Hematopoietic multipotent progenitor cell treated with erythropoietin and hydrocortisone succinate and interleukin-3 and kit ligand, for 4 days (in vitro differentiated cells): ENCODE measurements at places on chromosomes 3 and 15.
A peak's percentile ranks its signal among the peaks of the same experiment; 100 is the strongest.

DNA sequence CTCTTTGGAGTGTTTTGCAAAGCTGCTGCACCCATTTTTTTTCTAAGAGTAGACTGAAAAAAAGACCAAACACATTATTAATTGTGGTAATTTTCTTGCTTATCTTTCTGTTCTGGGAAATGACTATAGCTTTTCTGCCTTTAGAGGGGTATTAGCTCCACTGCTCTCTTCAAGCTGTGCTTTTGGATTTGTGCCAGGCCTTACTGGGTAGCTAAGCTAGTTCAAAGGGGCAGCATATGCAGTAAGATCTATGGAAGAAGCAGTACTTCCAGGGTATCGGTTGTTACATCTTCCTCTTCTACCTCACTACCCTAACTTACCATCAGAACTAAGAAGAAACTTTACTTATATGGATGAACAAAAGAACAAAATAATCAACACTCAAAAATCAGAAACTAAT lies 28.7 kb upstream of the ARIH1 start:
- peak; percentile 19 for DNase-seq

GRCh38 chr3:56975567-56975966 lies 84.9 kb upstream of the SPATA12 start:
- no peak for DNase-seq

DNA sequence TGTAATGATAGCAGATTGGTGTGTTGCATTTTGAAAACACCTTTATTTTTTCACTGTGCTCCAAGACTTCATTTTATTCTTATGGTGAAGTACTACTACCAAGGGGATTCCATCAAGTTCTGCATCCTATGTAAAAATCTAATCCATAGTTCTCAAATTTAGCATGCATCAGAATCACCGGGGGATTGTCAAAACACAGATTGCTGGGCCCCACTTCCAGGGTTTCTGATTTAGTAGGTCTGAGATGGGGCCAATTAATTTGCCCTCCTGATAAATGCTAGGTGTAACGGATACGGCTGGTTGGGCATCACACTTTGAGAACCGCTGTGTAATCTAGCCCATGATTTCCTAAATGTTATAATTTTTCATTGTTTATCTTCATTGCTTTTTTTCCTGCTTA lies 692 bp downstream of the ZWILCH start:
- peak; percentile 24 for DNase-seq

DNA sequence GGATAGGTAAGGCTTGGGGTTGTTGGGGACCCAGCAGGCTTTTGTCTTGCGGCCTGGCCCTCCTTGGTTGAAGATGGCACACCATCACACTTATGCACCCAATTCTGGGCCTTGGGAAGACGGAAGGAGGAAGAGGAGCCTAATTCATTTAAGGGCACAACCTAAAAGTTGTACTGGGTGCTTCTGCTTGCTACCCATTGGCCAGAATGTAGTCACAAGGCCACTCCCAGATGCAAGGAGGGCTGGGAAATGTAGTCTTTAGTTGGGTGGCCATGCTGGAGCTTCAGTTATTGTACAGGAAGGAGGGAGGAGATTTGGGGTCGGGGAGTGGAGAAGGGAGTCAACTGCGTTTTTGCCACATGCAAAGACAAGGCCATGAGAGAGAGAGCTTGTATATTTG lies 109.2 kb downstream of the TMEM266 start:
- peak; percentile 56 for DNase-seq

- no peak for DNase-seq
Observed at GRCh38 chr15:80837006-80837405, 57.8 kb downstream of the CEMIP start.

GRCh38 chr3:83453056-83453455 lies 1505.7 kb upstream of the CADM2 start:
- no peak for DNase-seq

DNA sequence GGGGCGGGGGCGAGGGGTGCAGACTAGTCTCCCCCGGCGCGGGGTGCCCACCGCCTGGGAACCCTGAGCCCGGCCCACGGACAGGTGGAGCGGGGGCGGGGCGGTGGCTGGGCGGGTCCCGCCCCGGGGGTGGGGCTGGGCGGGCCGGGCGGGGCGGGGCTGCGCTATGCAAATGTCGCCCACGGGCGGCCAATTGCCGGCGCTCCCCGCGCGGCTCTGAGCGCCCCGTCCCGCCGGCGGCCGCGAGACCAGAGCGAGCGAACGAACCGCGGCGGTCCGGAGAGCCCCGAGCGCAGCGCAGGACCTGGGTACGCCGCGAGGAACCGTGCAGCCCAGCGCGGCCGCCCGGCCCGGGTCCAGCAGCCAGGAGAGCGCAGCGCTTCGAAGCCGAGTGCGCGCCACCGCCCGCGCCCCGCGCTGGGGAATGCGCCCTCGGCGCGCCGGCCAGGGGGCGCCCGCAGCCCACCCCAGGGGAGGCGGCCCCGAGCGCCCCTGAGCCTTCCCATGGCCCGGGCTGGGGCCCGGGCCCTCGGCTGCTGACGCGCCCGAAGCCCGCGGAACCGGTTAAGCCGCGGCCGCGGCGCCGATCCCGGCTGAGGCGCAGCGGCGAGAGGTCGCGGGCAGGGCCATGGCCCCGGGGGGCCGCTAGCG lies at the start of gene SEMA3F:
TSS of gene SEMA3F (plus strand) at position 485 of the 651 bp plus-strand sequence. CDS start 4,299 bp downstream, outside the sequence.
- DNase-seq = peak; percentile 85

- DNase-seq = peak; percentile 21
Observed at GRCh38 chr3:139299261-139300132, 44.3 kb upstream of the MRPS22 start.
